ENCODE measurements at places on chromosomes 2 and 18.

DNA sequence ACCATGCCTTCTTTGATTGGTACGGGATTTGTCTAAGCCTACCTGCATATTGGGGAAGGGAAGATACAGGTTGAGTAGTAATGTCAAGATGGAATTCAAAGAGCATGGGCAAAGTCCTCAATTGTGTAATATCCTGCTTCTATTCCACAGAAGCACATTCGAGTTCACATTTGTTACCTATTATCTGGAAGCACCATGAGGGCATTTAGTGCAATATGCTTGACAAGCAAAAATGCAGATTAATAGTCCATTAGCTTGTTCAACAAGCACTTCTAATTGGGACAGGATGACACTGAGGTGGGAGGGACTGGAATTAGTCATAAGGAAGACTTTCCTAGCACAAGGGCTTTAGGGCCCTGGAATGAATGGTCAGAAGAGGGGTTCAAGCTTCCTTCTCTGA, 40.5 kb downstream of the MYO5B start:
- DNase-seq = no peak

DNA sequence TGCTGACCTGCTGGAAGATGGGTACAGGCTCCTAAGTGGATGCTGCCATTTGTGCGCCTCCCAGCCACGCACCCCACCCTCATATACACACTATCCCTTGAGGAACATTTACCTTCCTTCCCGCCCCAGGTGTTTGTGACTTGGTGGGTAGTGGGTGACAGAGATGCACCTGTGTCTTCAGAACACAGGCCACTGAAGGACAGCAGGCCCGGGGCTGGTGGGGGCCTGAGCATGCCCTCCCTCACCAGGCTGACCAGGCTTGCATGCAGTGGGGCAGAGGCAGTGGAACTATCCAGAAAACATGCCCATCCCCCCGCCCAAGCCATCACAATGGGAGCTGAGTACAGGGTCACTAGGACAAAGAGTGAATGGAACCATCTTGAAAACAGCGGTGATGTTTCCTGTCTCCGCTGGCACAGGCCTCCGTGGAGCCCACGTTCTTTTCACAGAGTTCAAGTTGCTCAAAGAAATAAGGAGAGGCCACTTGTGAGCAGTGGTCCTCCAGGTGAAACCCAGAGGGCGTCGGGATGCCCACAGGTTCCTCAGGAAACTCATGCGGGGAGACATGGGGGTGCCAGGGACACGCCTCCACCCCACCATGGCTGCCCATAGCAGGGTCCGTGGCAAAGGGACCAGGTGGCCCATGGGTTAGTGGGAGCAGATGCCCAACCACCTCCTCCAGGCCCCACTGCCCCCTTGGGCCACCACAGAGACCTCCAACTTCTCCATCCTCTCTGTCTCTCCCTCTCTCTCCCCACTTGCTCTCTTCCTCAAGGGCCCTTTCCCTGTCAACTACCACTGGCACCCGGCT, 90.9 kb downstream of the MALT1 start:
- no peak for DNase-seq

GRCh38 chr18:44731530-44732237, 51.0 kb downstream of the SETBP1 start:
- no peak for DNase-seq

GRCh38 chr2:67208887-67209500, 188.1 kb upstream of the ETAA1 start:
- DNase-seq = no peak
